ENCODE measurements at places on chromosomes 16 and 17.
A peak's percentile ranks its signal among the peaks of the same experiment; 100 is the strongest.

DNA sequence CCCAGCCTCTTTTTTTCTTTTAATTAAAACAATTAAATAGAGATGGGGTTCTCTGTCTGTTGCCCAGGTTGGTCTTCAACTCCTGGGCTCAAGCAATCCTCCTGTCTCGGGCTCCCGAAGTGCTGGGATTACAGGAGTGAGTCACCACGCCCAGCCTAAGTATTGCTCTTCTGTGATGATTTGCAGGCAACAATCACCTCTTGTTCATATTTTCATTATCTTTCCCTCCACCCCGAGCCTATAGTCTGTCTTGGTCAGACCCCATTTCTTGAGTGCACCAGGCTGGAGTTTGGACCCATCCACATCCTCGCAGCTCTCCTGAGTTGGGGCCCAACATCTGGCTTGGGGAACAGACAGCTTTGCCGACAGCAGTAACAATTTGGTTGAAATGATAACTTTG lies 4.3 kb upstream of the SPN start:
- DNase-seq, result no peak

DNA sequence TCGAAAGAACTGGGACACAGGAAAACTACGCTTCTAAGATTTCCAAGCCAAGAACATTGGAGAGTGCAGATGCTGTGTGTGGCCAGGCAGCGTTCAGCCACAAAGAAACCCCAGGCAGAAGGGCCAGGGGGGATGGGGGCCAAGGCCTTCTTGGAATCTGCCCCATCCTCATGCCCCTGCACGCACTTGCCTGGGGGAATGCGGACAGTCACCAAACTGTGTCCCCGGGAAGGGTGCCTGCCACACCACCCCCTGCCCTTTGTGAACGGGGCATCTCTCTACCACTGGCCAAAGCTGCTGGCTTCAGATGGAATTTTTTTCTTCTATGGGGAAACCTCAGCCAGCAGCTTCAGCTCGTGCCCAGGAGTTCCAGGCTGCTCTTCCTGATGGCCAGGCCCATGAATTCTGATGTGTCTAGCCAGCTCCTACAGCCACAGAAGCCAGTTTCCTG lies 32.0 kb upstream of the DNAH17 start:
- DNase-seq, result no peak

DNA sequence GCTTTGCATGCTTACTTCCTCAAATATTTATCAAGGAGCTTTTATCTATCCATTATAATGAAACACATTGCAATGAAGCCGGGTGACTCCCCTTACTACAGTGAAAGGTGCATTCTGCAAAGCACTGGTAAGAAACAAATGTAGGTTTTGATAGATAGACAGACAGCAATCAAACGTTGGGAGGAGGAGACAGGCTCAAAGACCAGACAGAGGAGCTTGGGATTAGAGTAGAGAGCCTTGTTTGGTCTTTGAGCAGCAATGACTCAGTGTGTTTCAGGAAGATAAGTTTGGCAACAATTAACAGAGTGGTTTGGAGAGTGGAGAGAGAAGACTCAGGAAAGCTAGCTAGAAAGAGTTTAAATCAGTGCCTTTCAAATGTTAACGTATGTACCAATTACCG lies 68.8 kb downstream of the ZNF18 start:
- DNase-seq, result no peak

DNA sequence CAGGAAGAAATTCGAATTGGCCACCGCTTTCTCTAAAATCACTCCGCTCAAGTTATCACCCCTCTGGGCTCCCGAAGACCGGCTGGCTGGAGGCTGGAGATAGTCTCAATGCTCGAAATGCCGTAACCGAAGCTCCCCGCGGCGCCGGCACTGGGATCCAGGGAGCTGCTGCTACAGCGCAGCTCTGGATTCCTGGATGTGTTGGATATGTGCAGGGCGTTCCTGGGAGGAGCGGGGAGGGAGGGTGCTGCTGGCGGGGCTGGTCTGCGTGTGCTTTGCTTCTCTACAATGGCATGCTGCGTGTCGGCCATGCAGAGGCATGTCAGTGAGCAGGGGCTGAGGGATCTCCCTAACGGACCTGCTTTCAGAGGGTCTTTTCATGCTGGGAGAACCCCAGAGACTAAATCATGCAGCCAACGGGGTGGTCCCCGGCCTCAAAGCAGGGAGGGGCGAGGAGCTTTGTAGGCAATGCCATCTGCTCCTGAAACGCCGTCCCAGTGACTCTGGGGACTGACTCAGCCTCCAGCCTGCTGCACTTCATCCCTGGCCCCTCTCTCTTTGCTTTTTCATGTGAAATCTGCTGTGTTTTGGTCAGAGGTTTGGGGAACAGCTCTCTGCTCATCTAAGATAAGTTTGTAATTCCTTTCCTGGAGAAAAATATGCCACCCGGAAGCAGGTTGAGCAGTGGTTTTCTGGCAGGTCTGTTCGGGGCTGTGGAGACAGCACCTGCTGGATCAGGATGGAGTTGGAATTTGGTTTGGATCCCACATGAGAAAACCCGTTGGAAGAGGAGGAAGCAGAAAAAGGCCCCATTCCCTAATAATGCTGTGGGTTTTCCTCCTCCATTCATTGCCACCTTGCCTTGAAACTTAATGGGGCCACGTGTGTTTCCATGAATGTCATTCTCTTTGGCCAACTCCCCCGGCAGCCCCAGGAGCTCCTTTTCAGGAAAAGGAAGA lies 311.4 kb downstream of the SEC14L1 start:
- DNase-seq, result no peak

- no peak for DNase-seq
These were observed 859 bp downstream of the ALDH3A1 start for GRCh38 chr17:19747159-19747719.

DNA sequence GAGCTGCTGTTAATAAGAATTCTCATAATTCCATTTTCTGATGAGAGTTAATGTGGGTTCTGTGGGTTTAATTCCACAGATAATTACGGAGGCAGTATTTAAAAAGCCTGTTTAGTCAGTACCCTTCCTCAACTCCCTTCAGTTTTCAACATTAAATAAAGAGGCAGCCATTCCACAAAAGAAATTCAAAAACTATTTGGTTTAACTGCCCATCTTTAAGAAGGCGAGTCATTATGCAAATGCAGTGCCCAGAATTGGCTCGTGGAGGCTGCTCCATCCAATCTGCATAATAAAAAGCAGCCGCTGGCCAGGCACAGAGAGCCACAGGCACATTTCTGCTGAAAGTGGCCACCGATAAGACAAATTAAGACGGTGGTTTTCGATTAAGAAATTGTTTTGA lies 194.4 kb upstream of the TOX3 start:
- no peak for DNase-seq

GRCh38 chr16:66604376-66605176 lies at the start of gene CMTM3:
CMTM3 (plus strand) TSS chr16:66604704; CDS start chr16:66604806, 102 bp downstream.
- DNase-seq, result no peak

GRCh38 chr17:49656247-49656646 lies 21.6 kb downstream of the SPOP start:
- no peak for DNase-seq

- no peak for DNase-seq
These were observed 12.6 kb downstream of the HID1 start for GRCh38 chr17:74959826-74960515.

- DNase-seq, result no peak
These were observed 58.7 kb downstream of the SOCS3 start for GRCh38 chr17:78300962-78301820.

DNA sequence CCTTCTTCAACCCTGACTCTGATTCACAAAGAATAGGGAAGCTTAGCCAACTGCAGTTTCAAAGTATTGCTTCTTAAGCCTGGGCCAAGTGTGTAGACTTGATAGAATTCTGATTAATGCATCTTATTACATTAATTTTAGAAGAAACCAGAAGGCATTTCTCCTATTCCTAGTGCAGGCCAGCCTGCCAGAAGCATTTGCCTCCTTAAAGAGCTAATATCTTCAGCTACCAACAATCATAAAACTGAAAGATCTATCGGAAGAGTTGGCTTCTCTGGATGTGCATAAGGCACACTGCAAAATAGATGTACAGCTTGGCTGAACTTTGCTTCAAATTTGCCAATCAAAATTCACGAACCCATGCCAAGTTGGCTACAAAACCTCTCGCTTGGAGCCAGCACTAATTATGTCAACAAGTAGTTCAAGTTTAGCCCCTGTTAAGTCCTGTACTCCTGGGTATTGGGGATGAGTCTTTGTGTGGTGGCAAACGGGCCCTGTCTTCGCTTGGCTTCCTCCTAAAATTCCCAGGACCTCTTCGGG lies 717.8 kb downstream of the WWOX start:
- DNase-seq, result no peak

- no peak for DNase-seq
These were observed 2.9 kb upstream of the WIPI1 start for GRCh38 chr17:68460146-68460545.

DNA sequence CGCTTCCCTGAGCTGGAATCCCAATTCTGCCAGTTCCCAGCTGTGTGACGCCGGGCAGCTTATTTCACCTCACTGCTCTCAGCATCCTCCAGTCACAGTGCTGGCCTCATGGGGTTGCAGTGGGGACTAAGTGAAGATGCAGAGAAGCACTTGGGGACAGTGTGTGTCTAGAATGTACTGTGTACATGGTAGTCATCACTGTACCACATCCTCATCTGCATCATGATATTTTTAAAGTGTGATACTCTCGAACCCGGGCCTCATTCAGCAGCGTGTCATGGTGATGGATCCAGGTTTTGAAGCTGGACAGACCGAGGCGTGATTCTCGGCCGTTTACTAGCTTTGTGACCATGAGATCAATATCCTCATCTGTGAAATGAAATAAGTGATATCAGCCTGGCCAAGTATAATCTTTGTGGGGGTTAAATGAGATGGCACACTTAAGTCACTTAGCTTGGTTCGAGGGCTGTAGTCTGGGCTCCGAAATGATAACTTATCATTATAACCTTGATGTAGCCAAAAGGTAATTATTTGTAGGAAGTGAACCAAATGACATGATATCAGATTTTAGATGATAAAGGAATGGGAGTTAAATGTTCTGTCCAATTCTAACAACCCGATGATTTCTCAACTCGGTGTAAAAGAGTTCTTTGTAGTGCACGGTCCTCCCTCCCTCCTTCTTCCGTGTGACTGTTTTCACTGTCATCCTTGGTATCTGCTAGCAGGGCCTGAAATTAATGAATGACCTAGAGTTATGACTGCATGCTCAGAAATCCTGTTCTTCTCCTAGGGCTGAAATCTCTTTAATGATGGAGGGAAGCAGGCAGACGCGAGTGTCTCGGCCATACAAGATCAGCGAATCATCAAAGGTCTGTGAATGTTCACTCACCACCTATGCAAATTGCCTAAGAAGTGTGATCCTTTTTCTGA lies 2.0 kb downstream of the KLHL36 start:
- DNase-seq, result peak; percentile 55

DNA sequence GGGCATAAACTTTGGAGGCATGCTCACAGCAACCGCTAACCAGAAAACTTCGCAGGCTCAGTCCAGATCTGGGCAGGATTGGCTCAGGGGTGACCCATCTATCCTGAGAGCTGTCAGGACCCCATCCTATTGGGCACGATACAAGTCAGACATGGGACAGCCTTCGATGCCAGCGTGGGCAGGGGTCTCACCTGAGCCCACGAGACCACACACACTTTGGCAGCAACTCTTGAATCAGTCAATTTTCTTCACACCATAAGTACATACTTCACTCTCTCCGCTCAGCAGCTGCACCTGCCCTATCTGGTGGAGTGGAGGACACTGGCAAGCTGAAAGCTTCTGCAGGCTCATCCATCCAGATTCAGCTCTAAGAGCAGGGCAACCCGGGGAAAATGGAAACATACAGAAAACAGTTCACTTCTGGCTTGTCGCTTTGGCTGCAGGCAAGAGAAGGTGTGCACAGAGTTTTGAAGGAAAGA lies 48.3 kb downstream of the ZFHX3 start:
- no peak for DNase-seq

DNA sequence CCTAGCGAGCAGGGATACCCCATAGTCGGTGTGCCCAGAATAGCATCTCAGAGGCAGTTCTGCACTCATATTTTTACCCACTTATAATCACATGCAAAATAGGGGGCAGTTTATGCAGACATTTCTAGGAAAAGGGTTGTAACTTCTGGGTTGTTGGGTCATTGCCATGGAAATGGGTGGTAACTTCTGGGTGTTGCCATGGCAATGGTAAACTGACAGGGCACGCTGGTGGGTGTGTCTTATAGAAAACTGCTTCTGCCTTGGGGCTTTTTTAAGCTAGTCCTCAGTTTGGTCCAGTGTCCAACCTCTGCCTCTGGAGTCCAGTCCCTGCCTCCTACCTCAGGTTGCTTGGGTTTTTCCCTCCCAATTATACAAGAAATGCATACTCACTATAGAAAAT lies 7.4 kb upstream of the SPAG9 start:
- DNase-seq, result no peak

DNA sequence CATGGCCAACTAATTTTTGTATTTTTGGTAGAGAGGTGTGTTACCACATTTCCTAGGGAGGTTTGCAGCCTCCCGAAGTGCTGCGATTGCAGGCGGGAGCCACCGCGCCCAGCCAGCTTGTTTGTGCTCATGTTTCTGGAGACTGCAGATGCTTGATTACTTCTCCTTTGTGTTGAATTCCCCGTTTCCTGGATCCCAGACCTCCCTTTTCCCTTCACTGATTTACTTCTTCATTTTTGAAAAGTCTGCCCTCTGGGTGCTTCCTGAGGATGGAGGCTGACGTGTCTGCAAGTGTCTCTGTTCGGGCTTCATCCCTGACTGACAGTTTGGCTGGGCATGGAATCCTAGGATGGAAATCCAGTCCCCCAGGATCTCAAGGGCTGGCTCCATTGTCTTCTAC lies 7.0 kb upstream of the TRIM47 start:
- DNase-seq, result no peak

DNA sequence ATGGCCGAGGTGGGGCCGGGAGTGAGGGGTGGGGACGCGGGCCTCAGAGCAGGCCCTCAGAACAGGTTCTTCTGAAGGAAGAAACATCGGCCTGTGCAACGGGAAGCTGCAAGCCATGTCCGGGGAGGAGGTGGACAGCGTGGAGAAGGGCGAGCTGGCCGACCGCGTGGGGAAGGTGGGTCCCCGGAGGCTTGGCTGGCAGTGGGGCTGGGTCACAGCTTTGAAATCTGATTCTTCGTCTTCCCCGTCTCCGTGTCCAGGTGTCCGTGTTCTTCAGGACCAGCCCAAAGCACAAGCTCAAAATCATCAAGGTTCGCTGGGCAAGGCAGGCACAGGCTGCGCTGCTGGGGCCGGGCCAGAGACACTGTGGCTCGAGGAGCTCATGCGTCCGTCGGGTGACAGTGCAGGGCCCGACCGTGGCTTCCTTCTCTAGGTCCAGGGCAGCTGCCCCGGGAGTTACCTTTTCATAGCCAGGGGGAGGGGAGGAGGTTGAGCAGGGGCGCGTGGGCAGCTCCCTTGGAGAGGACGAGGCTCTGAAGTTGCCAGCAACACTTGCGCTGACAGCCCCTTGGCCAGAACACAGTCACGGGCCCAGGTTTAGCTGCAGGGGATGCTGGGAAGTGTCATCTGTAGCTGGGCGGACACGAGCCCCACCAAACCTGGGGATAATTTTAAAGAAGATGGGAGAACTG lies 51.3 kb downstream of the MEAK7 start:
- no peak for DNase-seq
